Prostate gland (tissue), 2 donors: ENCODE measurements at places on chromosomes 1 and 21. TPM values are rescaled to one million over a fixed set of nuclear protein-coding genes. Genes with fewer than 3 reads are reported as not detected.
A peak's percentile ranks its signal among the peaks of the same experiment; 100 is the strongest.

DNA sequence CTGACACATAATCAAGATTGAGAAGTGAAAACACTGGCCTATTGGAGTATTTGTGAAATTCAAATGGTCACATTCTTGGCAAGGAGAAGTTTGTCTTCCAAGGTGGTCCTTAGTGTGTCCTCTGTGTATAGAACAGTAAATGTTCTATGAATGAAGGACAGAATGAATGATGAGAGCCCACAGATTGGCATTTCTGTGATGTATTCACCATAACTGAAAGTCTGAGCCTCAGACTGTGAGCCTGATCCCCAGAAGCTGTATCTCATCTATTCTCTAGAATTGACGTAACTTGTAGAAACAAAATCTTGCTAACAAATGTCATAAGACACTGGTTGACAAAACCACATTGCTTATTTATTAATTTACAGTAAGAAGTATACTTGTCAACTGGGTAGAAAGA is 111.5 kb upstream of the ETV3 start:
- H3K36me3 ChIP-seq, result no peaks in the 10 kb centered on the region
- H3K27ac ChIP-seq, result no peak overlapping the region
- H3K4me1 ChIP-seq, result no peaks in the 10 kb centered on the region

GRCh38 chr1:185936641-185937040 is 202.4 kb downstream of the HMCN1 start:
- no peaks in the 10 kb centered on the region for H3K27me3 ChIP-seq
- no peak overlapping the region for H3K4me3 ChIP-seq
- no peaks in the 10 kb centered on the region for H3K36me3 ChIP-seq
- H3K27ac ChIP-seq, result no peak overlapping the region
- DNase-seq, result no peak
- H3K4me1 ChIP-seq, result no peaks in the 10 kb centered on the region

DNA sequence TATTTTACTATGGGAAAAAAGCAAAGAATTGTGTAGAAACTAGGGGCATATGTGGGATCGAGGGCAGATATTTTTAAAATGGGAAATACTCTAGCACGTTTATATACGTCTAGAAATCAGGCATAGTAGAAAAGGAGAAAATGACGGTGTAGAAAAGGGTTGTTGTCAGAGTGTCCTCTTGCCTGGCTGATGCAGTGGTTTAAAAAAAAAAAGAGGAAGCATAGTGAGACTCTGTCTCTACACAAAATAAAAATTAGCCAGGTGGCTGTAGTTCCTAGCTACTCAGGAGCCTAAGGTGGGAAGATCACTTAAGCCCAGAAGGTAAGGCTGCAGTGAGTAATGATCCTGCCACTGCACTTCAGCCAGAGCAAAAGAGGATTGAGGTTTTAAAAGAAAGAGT is 64.7 kb upstream of the LRRC7 start:
- no peaks in the 10 kb centered on the region for H3K4me1 ChIP-seq
- no peak for DNase-seq
- no peak overlapping the region for H3K4me3 ChIP-seq
- no peaks in the 10 kb centered on the region for H3K36me3 ChIP-seq

- H3K4me3 ChIP-seq, result no peak overlapping the region
- no peak overlapping the region for H3K27ac ChIP-seq
- no peaks in the 10 kb centered on the region for H3K27me3 ChIP-seq
- peak; percentile 30 for DNase-seq
- no peaks in the 10 kb centered on the region for H3K36me3 ChIP-seq
Measured at GRCh38 chr1:100400404-100400803, 48.1 kb downstream of the CDC14A start.

Gene FCRLB
- 0.36 TPM for total RNA-seq
